ENCODE measurements at places on chromosomes 12 and 14.

DNA sequence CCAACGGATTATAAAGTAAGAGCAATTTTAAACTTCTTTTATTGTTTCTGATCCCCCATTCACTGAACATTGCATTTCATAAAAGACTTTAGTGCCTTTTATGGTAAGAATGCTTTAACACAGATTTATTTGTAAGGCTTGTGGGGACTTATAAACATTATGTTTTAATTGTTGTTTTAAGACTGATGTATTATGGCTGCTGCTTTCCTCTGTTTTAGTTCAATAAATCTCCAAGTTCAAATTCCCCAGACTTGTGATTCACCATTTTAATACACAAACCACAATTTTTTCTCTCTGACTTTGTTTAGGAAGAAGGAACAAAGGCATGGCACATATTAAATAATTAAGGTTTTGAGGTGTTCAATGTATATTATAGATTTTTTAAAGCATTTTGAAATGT is 753.3 kb downstream of the SLC6A15 start:
- DNase-seq = no peak

DNA sequence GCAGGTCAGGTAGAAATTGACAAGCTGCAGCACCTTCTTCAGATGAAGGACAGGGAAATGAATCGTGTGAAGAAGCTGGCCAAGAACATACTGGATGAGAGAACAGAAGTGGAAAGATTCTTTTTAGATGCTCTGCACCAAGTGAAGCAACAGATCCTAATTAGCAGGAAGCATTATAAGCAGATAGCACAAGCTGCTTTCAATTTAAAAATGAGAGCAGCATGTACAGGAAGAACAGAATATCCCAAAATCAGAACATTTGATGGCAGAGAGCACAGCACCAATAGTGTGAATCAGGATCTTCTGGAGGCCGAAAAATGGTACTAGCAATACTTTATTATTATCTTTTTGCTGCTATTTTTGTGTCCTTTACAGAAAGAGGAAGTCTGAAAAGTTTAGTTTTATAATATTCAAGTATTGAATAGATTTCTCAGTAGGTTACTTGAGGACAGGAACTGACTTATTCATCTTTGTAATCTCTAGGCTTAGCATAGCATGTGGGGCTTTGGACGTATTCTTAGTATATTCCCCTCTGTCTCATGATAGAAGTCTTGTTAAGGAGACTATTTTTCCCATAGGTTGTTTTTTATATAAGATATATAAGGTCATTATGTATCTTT is 30.8 kb downstream of the BBOF1 start:
- no peak for DNase-seq

GRCh38 chr14:91884664-91885063 is 17.3 kb upstream of the TC2N start:
- no peak for DNase-seq

GRCh38 chr14:25237845-25238244 is 187.9 kb upstream of the STXBP6 start:
- DNase-seq = no peak

DNA sequence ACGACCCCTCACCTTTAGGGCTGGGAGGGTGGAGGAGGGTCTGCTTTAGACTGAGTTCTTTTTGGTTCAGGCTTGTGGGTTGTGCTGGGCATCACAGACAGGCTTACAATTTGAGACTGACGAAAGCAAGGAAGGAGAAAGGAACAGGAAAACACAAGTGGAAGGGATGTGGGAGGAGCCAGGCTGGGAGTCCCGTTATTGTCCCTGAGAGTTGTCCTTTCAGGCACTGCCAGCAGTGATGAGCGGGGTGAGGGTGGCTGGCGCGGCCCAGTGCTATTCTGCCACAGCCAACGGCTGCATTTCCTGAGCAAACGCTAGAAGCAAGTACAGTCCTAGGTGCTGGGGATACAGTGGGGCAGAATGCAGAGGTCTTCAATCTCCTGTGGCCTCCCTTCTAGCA is 29.2 kb upstream of the TSPAN9 start:
- DNase-seq = no peak

- no peak for DNase-seq
Measured at GRCh38 chr14:77120771-77121743, 20.5 kb downstream of the ZDHHC22 start.

DNA sequence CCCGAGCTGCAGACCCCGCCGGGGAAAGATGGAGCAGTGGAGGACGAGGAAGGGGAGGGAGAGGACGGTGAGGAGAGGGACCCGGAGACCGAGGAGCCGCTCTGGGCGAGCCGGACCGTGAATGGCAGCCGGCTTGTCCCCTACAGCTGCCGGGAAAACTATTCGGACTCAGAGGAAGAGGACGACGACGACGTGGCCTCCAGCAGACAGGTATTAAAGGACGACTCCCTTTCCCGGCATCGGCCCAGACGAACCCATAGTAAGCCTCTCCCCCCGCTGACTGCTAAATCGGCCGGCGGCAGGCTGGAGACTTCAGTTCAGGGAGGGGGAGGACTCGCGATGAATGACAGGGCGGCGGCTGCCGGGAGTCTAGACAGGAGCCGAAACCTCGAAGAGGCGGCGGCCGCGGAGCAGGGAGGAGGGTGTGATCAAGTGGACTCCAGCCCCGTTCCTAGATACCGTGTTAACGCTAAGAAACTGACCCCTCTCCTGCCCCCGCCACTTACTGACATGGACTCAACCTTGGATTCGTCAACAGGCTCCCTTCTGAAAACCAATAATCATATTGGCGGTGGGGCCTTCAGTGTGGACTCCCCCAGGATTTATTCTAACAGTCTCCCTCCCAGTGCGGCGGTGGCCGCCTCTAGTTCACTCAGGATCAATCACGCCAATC is 962 bp downstream of the LEMD3 start:
- peak; percentile 25 for DNase-seq

DNA sequence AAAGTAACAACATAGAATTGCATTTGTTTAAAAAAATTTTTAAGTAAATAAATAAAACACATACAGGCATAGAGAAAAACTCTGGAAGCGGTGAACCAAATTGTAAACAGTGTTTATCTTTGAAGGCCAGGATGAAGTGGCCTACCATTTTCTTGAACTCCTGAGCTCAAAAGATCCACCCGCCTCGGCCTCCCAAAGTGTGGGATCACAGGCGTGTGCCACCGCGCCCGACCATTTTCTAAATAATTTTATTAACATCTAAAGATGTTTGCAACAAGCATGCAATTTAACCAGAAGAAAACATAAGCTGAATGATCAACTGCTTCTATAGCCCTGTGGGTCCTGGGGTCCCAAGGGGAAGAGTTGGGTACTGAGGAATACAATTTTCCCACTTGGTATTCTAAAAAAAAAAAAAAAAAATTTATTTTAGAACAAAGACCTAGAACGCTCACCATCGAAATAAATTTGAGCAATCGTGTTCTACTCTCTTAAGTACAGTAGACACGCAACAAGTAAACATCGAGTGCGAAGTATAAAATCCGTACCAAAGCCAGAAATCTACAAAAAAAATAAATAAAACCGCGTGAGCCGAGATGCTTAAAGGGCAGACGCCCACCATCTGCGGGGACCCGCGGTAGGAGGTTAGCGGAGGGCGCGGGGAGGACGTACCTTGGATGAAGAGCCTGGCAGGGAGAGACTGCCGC is 484 bp downstream of the MIS18BP1 start:
- DNase-seq = no peak

DNA sequence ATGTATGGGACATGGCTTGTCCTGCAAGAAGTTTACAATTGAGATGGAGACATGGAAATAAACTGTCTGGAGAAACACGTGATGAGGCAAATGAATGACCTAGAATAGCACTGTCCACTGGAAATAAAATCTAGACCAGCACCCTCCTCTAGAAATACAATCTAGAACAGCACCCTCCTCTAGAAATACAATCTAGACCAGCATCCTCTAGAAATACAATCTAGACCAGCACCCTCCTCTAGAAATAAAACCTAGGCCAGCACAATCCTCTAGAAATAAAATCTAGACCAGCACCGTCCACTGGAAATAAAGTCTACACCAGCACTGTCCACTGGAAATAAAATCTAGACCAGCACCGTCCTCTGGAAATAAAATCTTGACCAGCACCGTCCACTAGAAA is 69.2 kb upstream of the RFLNA start:
- no peak for DNase-seq

GRCh38 chr14:103090481-103091020 is 4.0 kb upstream of the EXOC3L4 start:
- DNase-seq = no peak

DNA sequence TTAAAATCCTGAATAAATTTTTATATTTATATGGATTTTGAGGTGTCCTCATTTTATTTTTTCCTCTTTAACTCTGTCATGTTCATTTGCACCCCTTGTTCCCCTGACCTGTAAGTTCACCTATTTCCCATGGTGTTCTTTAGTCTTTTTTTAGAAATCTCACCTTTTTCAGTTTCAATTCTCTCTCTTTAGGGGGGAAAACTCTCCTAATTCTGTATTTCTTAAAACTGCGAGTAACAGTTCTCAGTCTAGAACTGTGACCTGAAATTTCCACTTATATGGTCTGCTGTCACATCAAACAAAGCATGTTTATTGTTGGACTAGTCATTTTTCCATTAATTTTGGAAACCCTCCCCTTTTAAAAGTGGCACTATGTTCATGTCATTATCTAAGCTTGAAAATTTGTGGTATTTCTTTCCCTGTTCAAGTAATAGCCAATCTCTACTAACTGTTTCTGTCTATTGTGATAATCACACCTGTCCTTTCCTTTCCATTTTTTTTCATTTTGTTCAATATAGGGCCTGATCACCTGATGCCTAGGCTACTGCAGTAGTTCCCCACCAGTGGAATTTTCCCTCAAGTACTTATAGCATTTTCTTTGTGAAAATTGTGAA is 14.0 kb upstream of the FBXO33 start:
- DNase-seq = no peak

GRCh38 chr12:19867151-19867550 is 427.9 kb downstream of the AEBP2 start:
- DNase-seq = no peak

GRCh38 chr12:92294676-92295440 is 149.2 kb upstream of the BTG1 start:
- DNase-seq = no peak

DNA sequence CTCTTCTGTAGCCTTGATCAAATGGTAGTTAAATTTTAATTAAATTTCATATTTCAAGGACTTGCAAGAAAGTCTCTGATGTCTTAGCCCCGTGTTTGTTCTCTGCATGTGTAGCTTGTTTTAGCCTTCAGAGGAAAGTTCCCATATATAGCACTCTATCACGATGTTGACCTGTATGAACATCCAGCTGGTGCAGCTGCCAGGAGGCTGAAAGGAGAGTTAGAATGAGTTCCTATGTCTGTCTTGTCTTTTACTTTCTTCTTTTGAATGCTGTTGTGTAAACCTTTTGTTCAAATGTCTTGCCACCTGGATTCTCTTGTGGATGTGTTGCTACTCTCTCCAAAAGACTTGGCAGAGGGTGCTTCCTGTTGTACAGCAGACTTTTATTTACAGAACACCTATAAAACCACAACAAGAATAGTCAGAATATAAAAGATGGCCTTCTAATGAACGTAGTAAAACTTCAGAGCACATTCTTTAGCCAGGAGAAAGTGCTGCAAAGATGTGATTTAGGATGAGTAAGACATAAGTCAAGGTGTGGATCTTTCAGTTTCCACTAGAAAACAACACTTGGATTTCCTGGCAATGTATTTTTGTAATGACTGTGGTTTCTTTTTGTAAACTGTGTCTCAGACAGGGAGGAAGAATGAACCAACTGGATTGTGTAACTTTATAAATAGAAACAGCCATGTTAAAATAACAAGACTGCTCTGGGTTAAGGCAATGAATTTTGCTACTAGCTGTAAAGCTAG is 17.2 kb downstream of the NAV3 start:
- DNase-seq = no peak

DNA sequence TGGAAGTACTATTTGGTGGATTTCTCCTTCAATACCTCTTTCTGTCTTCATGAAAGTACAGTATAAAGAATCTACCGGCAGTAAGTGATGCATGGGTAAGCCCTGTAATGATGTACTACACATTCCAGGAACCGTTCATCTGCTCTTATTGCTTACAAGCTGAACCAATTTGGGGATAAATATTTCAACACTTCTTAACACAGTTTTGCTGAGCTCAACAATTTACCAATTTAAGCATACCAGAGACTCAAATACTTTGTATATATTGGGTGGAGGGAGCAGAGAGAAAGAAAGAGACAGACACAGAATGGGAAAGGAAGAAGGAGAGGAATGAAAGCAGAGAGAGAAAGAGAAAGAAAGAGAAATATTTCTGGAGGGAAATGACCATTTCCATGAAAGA is 821.1 kb upstream of the FLRT2 start:
- no peak for DNase-seq

All from activated naive CD4-positive, alpha-beta T cell (primary cell).